Omental fat pad (tissue), 4 donors: ENCODE measurements at places on chromosomes 5 and 9. TPM values are rescaled to one million over a fixed set of nuclear protein-coding genes. Genes with fewer than 3 reads are reported as not detected.

- no peak for DNase-seq
These were observed 64.4 kb upstream of the ANGPTL2 start for GRCh38 chr9:127186806-127187205.

CCL21 gene
- total RNA-seq: 58.3 TPM

IFNK gene
- total RNA-seq: not detected

DNA sequence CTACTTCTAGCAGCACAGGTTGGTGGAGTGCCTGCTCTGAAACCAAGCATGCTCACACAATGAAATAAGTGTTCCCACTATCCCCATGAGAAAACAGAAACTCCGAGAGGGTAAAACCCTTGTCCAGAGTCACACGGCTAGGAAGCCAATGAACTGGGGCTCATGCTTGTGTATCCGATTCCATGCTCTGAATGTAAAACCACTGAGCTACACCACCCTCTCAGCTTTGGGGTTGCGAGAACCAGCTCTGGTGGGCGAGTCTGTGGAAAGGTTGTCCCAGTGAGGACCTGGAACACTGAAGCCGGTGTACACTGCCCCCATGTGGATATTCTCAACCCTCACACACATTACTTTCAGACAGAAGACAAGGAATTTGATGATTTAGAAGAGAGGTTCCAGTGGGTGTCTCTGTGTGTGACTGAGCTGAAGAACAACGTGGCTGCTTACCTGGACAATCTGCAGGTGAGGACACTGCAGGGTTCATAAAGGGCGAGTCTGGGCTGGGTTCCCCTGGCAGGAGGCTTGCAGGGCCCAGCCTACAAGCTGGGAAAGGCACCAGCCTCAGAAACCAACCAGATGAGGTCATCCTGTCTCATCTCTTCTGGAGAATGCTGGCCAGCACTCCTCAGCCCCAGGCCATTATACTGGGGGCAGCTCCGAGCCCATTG is 37.4 kb downstream of the ARHGEF37 start:
- DNase-seq: no peak

- DNase-seq: no peak
These were observed 356.6 kb upstream of the IRX4 start for GRCh38 chr5:2239201-2239910.

LVRN gene
- total RNA-seq: 14.9 TPM

SPINK6 gene
- total RNA-seq: not detected

- no peak for DNase-seq
These were observed 6.9 kb downstream of the FGD3 start for GRCh38 chr9:92954049-92954861.

DNA sequence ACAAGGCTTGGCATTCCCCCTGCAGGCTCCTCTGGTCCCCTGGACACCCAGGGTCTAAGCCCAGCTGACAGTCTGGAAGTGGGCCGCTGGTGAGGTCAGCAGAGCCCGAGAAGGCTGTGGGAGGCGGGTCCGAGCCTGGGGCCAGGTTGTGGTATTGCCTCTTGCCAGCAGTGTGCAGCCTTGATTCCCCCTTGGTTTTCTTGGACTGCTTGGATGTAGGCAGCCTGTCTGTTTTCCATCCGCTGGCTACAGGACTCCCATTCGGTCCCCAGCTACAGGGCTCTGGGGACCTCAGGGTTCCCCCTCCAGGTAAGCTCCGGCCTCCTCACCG is 1.6 kb downstream of the AIF1L start:
- DNase-seq: no peak

DNA sequence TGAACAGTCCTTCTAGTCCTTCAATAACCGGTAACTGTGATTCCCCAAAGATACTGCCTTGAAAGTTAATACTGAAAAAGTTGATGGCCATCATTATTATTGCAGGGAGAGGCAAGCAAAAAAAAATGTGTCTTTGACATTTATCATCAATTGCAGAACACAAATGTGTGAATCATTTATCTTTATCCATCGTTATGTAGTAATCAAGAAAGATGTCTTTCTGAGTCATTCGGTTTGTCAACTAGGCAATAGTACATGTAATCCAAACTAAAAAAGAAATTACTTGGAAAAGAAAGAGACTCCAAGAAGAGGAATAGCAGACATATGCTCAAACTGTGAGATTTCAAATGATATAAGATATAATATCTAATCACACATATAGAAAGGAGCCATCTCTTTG is 473.0 kb downstream of the CETN3 start:
- no peak for DNase-seq

- no peak for DNase-seq
These were observed 60.6 kb upstream of the ABCA1 start for GRCh38 chr9:104988539-104988938.

DNA sequence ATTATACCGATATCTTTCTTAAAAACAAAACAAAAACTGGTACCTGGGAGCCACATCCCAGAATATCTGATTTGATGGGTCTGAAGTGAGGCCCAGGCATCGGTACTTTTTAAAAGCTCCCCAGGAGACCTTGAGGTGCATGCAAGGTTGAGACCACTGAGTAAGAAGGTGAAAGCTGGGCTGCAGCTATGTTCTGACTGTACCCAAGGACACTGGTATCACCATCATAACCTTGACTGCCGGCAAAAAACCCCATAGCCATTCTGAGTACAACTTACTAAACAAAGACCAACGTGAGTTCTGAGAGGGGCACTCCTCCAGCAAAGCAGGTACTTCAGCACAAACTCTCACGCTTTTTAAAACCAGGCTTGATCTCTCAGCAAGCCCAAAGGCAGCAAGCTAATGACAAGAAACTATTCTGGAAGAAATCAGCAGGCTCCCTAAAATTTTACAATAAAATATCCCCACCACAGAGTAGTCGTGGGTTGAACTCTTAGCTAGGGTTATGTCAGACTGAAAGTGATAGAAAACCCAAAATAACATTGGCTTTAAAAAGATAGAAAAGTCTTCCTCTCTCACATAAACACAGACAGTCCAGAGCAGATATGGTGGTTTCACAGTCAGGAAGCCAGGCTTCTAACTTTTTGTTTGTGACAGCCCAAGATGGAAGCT is 263.9 kb downstream of the SAXO1 start:
- DNase-seq: no peak
